SW 1271 (cell line): ENCODE measurements at places on chromosomes 1 and 21.

- DNase-seq: no peak
Observed at GRCh38 chr1:83791821-83792437, 207.0 kb downstream of the TTLL7 start.

DNA sequence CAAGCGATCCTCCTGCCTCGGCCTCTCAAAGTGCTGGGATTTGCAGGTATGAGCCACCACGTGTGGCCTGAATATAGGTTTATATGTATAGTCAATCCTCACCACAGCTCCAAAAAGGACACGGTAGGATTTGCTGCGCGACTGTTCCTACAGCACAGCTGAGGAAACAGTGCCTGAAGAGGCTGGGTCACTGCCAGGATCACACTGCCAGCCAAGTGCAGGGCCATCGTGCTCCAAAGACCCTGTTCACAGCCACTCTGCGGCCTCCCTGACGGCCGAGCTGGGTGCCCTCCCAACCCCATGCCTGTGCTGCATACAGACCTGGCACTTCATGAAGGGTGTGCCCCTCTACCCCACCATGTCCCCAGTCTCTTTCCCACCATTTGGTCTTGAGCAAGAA lies 71.4 kb downstream of the MRPL37 start:
- DNase-seq: no peak

DNA sequence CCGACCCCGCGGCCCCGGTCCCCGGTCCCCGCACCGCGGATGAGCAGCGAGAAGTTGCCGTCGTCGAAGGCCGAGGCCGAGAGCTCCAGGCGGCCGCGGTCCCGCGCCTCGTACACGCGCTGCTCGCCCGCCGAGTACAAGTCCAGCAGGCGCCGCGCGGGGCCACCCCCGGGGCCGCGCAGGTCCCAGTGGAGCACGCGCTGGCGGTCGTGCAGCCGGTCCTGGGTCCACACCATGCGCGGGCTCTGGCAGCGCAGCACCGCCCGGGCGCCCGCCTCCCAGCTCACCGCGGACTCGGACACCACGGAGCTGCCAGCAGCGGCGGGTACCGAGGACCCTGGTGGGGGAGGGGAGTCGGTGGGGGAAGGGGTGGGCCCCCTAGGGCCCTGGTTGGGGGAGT lies 2.9 kb downstream of the MXRA8 start:
- no peak for DNase-seq

DNA sequence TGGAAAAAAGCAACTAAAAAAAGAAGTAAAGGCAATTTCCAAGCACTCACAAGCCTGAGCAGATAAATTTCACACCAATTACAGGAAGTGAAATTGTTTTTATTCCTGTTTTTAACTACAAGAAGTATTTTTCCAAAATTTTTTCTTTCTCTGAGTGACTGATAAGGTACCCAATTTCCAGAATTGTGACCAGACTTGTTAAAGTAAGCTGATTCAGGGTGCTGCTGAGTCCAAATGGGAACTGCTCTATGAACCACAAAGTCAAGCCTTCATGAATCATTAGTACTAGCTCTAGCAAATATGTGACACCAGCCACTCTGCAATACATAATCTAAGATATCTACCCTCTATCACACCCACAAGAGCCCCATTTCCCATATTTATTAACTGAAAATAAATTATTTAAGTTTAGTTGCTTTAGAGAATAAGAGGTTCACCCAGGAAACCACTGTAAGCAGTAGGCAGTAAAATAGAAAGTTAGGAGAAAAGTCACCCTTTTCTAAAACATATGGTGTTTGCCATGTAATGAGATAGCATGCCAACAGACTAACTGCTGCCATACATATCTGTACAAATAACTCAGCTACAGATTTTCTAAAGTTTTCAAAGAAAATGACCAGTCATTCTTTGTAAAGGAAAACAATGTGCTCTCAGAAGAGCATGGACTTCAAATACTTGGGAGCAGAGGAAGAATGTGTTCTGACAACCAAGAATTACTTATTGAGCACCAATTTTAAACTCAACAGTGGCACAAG lies 43.1 kb upstream of the TNFSF18 start:
- DNase-seq: no peak

GRCh38 chr1:245716561-245716960 lies 561.8 kb downstream of the KIF26B start:
- no peak for DNase-seq

GRCh38 chr1:157678721-157679120 lies 21.8 kb downstream of the FCRL3 start:
- DNase-seq: no peak
